ENCODE measurements at places on chromosomes 6 and 20.
A peak's percentile ranks its signal among the peaks of the same experiment; 100 is the strongest.

- no peak for DNase-seq
Observed at GRCh38 chr6:98828211-98828788, 6.1 kb upstream of the POU3F2 start.

DNA sequence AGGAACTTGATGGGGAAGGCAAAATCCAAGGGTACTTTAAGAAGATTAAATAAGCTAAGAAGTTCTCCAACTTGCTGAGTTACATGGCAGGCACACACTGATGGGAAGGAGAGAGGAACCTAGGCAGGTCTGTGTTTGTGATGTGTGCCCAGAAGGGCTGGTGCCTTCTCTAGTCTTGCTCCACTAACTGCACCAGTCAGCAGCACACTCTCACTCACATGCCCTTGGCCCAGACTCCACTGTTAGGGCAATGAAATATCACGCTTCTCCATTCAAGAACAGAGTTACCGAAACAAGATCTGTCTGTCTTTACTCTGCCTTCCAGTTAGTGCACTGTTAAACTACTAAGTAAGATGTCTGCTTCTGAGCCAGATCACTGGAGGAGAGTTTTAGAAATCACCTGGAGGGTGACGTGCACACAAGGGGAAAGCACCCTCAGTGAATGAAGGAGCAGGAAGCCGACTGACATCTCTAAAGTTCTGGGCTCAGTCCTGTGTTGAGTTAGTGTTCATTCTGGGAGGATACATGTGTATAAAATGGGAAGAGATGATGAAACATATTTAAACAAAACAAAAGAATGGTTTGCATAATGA is 251.1 kb downstream of the FOXC1 start:
- DNase-seq, result no peak

DNA sequence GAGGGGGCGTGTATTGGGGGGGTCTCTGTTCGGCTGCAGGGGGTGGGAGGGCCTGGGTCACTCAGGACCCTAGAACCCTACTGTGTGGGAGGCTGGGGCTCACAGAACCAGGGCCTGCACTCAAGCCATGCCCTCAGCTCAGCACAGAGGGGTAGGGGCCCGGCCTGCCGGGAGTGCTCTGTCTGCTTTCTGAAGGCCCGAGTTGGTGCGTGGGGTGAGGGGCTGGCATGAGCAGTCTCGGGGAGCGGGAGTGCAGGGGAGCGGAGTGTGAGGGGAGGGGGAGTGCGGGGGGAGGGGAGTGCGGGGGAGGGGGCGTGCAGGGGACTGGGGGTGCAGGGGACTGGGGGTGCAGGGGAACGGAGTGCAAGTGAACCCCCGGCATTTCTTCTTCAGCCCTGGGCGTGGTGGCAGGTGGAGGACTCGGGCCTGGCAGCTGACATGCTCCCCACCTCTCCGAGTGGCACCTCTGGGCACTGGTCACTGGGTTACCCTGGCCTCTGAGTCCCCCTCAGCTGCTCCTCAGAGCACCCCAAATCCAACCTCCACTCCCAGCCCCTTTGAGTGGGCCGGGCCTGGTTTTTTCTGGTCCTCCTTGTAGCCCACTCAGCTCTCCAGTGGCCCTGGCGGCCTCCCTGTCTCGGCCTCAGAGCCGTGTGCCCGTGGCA is 1.0 kb downstream of the COL20A1 start:
- no peak for DNase-seq

DNA sequence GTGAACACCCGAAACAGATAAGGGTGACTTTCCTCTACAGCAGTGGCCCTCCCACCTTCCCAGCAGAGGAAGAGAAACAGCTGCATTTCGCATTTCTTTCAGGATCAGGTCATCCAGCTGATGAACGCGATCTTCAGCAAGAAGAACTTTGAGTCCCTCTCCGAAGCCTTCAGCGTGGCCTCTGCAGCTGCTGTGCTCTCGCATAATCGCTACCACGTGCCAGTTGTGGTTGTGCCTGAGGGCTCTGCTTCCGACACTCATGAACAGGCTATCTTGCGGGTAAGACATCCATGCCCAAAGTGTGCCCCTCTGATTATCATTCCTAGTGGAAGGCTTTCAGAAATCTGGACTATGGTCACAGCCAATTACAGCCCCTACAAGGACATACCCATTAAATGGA is 27.8 kb upstream of the MROH8 start:
- DNase-seq, result no peak

DNA sequence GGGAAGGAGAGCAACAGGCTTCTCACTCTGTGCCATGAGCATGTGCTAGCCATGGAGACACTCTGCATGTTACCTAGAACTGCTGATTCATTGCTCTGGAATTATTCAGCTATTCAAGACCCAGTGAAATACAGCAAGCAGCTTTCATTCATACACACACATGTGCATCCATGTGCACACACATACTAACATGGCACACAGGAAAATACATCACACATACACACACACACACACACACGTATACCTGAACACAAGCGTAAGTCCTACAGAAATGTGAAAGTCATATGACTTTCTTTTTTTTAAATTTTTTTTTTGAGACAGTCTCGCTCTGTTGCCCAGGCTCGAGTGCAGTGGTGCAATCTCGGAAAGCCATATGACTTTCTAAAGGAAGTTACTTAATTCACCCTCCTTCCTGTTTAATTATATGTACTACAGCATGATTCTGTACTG is 108.2 kb upstream of the NFATC2 start:
- DNase-seq, result peak; percentile 79

DNA sequence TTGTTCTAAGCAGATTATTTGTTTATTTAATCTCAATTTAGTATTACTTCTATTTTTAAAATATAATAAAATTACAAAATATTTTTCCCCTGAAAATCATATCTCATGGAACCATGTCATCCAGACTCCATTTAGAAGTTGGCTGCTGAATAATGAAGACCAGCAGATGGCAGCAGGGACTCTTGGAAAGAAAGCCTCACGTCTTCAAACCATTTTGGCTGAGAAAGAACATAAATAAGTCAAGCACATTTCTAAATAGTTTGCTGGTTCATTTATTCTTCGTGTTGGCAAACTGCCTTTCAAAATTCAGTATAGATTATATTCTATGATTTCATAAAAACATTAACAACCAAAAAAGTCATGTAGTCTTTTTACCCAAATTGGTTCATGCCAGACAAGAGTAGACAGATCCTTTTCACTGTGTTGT is 71.7 kb downstream of the RCAN2 start:
- peak; percentile 69 for DNase-seq
